KG1 (cell line): ENCODE measurements at places on chromosomes 4 and X.

DNA sequence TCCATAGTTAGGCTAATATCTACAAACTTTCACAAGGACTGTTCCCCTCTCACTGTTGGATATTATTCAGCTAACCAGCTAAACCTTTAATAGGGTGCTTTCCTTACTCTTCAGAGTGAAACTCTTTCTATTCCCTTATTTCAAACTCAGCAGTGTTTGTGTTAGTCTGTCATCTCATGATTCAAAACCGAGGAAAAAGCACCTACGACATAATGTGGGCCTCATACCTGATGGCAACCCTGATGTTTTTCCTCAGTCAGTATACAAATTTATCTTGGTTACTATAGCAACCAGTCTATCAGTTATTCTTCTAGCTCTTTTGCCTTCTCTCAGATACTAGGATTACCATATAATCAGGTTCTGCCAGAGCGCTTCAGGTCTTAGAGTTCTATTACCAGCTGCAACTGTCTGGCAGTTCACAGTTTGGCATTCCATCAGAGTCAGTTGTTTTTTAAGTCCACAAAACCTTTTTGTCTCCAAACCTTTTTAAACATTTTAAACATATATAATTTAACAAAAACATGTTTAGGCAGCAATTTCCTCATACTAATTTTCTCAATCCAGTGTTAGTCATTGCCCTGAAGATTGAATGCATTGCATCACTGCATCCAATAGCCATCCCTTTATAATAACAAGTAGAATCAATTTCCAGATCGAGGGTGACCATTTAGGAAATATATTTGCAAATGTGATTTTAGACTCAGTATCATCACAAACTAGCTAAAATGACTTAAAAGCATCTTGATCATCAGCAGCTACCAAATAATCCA lies 7.4 kb downstream of the WDR44 start:
- no peak for DNase-seq

GRCh38 chr4:16916031-16916430 lies 17.6 kb upstream of the LDB2 start:
- DNase-seq = no peak

GRCh38 chrX:10900585-10901289 lies 210.4 kb upstream of the HCCS start:
- DNase-seq = no peak

- DNase-seq = no peak
These were observed 507.2 kb downstream of the PABPC4L start for GRCh38 chr4:133694416-133694815.

GRCh38 chr4:81607950-81608349 lies 136.2 kb upstream of the RASGEF1B start:
- DNase-seq = no peak

DNA sequence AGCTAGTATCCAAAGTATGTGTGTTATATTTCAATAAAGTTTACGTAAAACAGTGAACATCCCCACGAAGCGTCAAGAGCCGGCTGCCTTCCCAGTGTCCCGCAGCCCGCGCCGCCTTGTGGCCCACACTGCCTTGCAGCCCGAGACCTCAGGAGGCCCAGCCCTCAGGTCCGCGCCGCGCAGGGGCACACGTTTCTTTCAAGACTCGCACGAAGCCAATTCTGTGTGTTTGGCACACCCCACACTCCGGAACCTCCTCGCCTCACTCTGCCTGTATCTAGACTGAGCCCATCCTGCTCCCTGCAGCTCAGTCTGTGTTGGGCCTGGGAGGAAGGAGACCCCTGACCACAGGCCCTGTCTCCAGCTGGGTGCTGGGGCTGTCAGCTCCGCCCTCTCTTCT lies 5.8 kb downstream of the LRPAP1 start:
- no peak for DNase-seq

GRCh38 chr4:163063891-163064290 lies 102.8 kb downstream of the NAF1 start:
- no peak for DNase-seq

DNA sequence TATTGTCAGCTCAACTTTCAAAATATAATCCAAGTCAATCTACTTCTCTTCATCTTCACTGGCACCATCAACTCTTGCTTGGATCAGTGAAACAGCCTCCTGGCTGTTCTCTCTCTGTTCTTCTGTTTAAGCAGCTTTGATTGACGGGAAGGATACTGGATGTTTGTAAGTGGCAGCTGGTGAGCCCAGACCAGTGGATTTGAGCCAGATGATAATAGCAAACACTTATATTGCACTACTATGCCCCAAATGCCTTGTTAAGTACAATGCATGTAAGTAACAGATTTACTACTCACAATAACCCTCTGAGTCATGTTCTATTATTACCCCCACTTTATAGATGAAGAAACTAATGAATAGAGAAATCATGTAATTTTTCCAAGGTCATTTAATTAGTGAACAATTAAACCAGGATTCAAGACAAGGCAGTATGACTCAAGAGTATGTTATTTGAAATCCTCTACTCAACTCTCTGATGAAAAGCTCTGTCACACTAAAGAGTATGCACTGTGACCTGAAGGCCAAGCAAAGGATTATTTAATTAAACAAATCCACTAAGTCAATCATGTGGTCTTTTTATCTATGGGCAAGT lies 44.8 kb downstream of the SPANXN3 start:
- DNase-seq = no peak

GRCh38 chrX:15496824-15497223 lies 3.7 kb upstream of the PIR start:
- DNase-seq = no peak
